ENCODE measurements at places on chromosomes 16 and 17.

GRCh38 chr16:73610160-73610559 is 562.2 kb upstream of the ZFHX3 start:
- no peak for DNase-seq

GRCh38 chr17:32258383-32259140 is 7.1 kb upstream of the RHBDL3 start:
- DNase-seq = no peak

- no peak for DNase-seq
Observed at GRCh38 chr17:68054296-68054900, 18.9 kb downstream of the KPNA2 start.

GRCh38 chr16:74735554-74735953 is 34.9 kb upstream of the MLKL start:
- DNase-seq = no peak

DNA sequence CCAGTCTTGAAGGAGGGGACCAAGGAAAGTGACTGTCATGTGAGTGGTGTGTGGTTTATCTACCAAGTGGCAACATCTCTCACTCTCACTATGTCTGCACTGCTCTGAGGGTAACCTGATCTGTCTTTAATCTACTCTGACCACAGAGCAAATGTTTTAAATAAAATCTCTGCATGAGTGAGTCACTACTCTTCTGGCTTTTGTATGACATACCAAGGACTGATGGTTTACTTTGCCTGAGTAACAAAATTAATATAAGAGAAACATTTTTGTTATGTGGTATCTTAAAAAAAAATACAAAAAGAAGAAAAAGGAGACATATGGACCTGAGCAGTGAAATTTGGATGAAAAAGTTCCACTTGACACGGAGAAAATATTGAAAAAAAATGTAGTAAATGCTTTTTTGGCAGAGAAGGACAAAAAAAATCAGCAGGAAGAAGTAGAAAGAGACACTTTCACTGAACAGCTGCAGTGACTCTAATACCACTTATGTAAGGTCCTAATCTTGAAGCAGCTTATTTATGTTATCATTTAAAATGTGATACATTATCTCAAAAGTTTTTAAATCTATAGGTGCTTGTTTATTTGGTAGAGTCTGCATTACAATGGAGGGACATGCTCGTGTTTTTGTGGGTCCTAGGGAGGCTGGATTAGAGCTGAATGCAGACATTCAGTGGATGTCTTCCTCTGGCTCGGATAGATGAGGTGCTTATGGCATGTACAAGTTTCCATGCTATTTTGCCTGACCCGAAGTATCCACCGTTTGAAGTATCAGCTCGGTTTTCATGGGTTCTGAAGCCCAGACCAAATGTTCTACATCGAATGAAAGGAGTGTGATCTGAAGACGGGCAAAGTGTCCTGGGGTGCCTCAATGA is 240.7 kb downstream of the MAP2K6 start:
- peak; percentile 44 for DNase-seq

Measured in smooth muscle cell of the brain vasculature (primary cell).